ENCODE measurements at places on chromosomes 2 and 18.

DNA sequence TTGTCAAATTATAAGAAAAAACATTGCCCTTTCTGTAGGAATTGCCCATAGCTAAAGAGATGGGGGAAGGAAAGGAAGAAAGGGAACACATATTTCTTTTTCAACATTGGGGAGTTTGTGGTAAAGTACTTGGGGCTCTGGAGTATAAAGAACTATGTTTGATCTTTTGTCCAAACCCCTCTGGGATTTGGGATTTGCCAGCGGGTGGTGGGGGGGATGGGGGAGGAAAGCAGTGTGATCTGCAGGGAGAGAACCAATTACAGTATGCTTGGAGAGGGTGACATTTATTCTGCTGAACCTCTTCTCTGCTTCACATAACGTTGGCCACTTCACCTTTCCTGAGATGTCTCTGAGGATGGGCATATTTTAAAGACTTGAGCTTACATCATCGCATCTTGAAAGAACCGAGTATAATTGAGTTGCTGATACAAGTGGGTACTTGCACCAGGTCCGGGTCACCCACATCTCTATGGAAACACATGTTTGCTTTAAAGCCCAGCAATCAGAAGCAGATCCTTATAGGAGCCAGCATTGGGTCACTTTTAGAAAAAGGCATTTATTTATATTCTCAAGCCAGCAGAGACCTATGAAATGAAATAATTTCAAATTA, 73.1 kb downstream of the SPATS2L start:
- DNase-seq: no peak

- DNase-seq: no peak
Observed at GRCh38 chr2:75288760-75289159, 89.4 kb upstream of the TACR1 start.

- no peak for DNase-seq
Observed at GRCh38 chr18:64403784-64404503, 255.1 kb upstream of the LINC00305 start.

DNA sequence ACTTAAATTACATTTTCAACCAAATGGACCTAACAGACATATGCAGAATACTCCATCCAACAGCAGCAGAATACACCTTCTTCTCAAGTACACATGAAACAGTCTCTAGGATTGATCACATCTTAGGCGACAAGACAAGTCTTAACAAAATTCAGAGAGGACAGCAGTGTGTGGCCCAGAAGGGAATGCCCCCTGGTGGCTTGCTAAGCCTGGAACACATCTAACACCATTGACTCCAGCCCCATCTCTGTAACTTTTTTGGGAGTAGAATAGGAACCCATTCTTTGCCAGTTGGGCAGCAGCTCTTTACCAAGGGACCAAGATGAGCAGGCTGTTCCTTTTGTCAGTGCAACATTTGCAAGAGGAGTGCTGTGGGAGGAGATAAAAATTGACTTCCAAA, 249.9 kb downstream of the PLCL1 start:
- peak; percentile 34 for DNase-seq

DNA sequence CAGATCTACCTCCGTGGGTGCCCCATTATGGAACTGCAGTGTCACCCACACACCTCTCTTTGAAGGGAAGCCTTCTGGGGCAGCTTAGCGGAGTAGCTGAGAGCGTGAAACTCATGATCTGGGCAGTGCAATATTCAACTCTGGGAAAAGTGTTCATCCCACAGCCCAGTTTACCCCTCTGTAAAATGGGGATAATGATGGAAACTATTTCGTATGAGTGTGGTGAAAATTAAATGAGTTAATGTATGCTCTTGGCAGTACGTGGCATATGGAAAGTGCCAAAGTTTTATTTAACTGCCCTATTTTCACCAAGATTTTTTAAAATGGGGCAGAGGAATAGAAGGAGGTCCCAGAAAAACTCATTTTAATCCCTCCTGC, 11.5 kb downstream of the EVX2 start:
- DNase-seq: no peak

DNA sequence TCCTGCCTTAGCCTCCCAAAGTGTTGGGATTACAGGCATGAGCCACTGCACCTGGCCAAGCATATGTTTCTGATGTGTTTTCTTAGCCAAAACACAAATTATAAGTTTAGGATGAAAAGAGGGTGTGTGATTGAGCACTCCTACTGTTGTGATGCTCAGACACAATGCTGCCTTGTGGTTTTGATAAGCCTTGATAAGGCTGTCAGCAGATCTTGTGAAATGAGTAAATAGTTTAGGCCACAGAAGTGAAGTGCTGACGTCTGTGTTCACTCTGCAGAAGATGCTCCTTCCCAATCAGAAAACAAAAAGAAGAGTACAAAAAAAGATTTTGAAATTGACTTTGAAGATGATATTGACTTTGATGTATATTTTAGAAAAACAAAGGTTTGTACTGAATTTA, 24.3 kb downstream of the NCAPH start:
- DNase-seq: no peak

DNA sequence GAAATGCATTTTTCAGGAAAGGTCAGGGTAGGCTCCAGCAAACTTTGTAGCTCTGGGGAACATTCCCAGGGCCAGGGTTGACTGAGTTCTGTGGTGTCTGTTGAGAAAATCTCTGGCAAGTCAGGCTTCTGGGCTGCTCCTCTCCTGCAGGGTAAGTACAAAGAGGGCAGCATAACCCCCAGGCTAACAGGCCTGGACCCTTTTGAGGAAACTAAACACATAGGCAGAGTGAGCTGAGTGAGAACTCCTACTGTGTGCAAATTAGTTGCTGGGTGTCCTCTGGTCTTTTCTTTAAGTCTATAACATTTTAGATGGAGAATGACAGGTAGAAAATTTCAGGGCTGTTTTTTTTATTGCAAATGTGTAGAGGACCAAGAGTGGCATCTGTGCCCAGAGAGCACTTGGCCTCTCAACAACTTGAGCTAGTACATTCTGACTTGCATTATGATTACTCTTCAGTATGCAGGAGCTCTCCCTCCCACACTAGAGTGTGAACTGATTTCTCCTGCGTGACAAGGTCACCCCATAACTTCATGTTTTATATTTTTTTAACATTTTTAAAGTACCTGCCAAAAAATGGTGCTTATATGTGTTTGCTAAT, 49.9 kb downstream of the GPR39 start:
- DNase-seq: no peak

DNA sequence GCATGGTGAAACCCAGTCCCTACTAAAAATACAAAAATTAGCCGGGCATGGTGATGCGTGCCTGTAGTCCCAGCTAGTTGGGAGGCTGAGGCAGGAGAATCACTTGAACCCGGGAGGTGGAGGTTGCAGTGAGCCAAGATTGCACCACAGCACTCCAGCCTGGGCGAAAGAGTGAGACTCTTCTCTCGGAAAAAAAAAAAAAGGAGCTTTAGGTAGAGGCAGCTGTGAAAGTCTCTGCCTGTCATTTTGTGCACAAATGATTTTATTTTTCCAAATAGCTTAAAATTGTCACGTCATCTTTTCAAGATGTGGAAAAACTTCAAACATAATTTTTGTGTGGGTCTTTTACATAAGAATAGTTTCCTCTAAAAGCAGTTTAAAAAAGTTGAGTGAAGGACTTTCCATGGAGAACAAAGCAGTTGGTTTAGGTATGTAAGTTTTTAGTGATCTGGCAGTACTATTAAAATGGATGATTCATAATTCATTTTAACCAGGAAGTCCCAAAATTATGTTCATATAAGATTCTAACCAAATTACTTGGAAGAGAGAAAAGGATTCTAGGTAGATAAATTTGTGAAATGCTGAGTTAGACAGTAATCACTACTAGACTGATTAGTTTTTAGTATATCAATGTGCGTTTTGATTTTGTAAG, 11.5 kb downstream of the CCNYL1 start:
- no peak for DNase-seq

GRCh38 chr2:69577467-69578197, 65.9 kb downstream of the AAK1 start:
- no peak for DNase-seq

- no peak for DNase-seq
Observed at GRCh38 chr2:55302241-55302640, 33.2 kb upstream of the MTIF2 start.

DNA sequence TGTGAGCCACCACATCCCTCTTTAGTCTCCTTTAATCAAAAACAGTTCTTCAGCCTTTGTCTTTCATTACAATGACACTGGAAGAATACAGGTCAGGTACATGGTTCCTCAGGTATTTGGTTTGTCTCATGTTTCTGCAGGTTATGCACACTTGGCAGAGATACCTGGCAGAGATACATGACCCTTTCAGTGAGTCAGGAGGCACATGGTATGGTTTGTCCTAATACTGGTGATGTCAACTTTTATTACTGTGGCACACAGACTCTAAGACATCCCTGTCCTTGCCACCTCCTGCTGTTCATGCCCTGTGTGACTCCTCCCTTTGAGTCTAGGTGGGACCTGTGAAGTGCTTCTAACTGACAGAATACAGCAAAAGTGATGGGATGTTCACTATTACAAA, 58.4 kb downstream of the SPIRE1 start:
- no peak for DNase-seq

- no peak for DNase-seq
Observed at GRCh38 chr2:98158305-98158704, 71.3 kb downstream of the VWA3B start.

DNA sequence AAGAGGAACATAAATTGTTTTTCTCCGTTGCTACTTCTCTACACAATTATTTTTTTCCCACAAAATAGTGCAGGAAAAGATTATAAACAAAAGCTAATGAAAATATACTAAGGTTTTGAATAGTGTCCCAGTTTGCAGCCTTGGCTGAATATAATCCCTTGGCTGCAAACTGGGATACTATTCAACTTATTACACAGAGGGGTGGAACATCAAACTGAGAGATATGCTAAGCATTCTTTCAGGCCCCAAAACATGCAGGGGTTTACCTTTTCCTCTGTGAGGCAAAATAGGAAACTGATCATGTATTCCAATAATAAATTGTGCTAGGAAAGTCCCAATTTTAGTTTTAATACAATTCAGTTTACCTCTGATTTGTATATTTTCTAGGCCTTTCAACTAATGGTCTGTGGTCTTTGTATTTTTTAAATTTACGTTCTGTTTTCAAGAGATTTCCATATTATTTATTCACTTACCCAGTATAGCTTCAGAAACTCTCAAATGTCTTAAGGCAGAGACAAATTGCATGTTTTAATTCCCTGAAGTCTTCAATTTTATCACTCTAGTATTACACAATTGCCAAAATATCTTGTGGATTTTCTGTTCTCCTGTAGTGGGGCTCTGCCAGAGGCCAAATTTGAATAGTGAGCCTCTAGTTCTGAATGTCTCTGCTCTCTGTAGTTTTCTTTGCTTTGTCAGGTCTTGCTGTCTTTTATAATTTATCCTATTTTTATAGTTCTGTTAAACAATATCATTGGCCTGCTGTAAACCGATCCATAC, 63.9 kb downstream of the PPP1R1C start:
- DNase-seq: no peak

DNA sequence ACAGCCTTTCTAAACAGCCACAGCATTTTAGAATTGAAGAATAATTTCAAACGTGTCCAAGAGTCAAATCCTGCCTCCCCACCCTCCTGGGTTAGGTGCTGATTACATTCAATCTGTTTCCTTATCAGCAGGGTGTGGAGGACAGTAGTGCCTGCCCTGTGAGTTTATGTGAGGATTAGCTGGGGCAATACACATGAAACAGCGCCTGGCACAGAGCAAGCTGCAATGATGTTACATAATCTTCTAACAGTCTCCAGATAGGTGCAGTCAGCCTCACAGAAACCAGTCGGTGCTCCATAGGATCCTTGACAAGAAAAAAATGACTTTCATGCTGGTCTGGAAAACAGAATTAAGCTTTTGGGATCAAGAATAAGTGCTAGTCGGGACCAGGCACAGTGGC, 91.7 kb upstream of the ITGA6 start:
- no peak for DNase-seq

- DNase-seq: no peak
Observed at GRCh38 chr2:216183462-216183861, 74.3 kb downstream of the XRCC5 start.

DNA sequence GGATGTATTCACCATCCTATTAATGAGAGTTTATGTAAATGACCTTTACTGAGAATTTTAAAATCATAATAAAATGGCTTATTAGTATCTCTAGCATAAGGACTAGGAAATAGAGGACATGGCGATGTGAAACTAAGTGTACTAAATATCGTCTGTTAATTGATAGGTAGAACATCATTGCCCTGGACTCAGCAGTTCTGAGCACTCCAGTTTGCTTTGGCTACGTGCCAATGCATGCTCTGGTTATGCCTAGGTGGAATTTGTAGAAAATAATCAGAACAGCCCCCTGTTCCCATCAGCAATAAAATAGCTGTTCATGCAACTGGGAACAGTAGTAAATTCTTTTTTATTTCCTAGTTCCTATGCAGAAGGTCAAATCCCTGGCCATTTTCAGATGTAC, 247.8 kb downstream of the DOK6 start:
- no peak for DNase-seq

DNA sequence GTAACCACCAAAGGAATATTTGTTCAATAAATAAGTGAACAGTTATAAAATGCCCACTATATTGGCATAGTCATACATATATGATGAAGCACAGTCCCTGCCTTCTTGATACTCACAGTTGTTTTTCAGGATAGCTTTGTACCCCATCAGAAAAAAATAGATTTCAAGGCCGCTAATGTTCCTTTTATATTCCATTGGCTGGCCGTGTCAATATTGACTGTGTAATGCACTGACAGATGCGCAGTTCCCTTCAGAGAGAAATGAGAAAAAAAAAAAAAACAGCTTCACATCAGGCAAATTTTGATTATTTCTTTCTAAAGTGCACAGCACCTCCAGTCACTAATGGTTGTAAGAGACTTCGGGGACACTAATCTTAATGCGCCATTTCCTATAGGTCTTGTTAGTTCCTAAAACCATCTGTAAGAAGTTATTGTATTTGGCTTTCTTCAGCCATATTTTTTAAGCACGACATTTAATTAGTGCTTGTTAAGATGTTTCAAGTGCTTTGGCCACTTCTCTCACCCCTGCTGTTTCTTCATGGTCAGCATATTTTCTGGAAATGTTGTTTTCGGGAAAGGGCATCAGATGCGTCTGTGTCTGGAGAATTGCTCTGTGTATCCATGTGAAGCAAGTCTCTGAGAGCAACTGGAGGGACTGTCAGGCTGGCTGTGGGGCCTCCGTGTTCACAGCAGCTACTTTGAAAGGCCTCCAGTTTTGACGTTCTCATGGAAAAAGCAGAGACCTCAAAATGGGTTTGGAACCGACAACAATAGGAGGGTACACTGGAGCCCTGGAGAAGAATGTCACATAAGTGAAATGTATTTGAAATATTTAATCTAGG, 378.3 kb downstream of the MTX2 start:
- DNase-seq: no peak

DNA sequence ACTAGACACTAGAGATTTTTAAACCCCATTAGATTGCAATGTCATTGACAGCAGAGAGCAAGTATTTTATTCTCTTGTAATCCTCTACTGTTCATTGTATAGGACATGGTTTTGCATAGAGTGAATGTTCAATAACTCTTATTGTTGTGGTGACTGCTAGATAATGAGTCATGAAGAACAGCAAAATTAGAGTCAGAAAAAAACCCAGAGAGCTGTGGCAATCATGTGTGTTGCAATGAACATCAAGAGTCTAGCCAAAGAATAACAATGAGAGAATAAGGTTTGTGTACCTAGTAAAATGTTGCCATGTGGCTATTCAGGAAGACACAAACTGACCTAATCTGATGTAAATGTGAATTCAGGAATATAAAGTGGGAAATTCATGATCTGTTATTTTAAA, 684.0 kb downstream of the DSC3 start:
- no peak for DNase-seq

GRCh38 chr2:33104726-33105125, 158.0 kb downstream of the LTBP1 start:
- no peak for DNase-seq

- no peak for DNase-seq
Observed at GRCh38 chr2:143399631-143400069, 270.4 kb downstream of the ARHGAP15 start.

Data from RKO (cell line).